ENCODE measurements at places on chromosomes 16 and 17. TPM values are rescaled to one million over a fixed set of nuclear protein-coding genes. Genes with fewer than 3 reads are reported as not detected.

The CNGB1 gene
- total RNA-seq, result 1.4 TPM

The ENPP7 gene
- total RNA-seq, result not detected

The CBLN1 gene
- total RNA-seq, result not detected

The AFMID gene
- total RNA-seq, result 47.2 TPM

The RAB37 gene
- not detected for total RNA-seq

The RPH3AL gene
- 15.9 TPM for total RNA-seq

The CEP131 gene
- 28.7 TPM for total RNA-seq

The SNAI3 gene
- total RNA-seq, result 0.58 TPM

The DPEP3 gene
- not detected for total RNA-seq

DNA sequence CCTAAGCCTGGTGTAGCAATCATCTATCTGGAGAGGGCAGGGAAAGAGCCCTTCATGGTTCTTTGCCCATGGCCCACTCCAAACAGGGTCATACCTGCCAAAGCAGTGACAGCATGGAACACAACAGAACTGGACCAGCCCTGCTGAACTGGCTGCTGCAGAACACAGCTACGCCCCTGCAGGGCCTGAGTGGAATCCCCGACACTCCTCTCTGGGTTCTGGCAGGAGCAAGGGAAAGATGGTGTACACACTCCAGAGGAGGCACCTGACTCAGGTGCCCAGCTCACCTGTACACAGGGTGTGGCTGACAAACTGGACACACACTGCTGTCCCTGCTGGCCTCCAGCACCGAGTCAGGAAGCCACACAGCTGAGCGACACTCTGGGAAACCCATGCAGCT, 19.8 kb downstream of the MIEF2 start:
- no peak for DNase-seq

GRCh38 chr17:21495281-21495680, 119.1 kb downstream of the KCNJ12 start:
- DNase-seq, result no peak

- no peak for DNase-seq
Measured at GRCh38 chr17:9120471-9120870, 99.2 kb downstream of the NTN1 start.

- no peak for DNase-seq
Measured at GRCh38 chr16:73047536-73048291, at the start of gene ZFHX3. TSS of gene ZFHX3 (minus strand) at chr16:73048128. CDS start at chr16:72960145, 87,983 bp downstream.

- DNase-seq, result no peak
Measured at GRCh38 chr17:36675786-36676185, 74.4 kb downstream of the MRM1 start.

- no peak for DNase-seq
Measured at GRCh38 chr16:48124266-48124665, 31.5 kb downstream of the ABCC12 start.

- no peak for DNase-seq
Measured at GRCh38 chr17:51799240-51799639, 359.3 kb downstream of the CA10 start.

DNA sequence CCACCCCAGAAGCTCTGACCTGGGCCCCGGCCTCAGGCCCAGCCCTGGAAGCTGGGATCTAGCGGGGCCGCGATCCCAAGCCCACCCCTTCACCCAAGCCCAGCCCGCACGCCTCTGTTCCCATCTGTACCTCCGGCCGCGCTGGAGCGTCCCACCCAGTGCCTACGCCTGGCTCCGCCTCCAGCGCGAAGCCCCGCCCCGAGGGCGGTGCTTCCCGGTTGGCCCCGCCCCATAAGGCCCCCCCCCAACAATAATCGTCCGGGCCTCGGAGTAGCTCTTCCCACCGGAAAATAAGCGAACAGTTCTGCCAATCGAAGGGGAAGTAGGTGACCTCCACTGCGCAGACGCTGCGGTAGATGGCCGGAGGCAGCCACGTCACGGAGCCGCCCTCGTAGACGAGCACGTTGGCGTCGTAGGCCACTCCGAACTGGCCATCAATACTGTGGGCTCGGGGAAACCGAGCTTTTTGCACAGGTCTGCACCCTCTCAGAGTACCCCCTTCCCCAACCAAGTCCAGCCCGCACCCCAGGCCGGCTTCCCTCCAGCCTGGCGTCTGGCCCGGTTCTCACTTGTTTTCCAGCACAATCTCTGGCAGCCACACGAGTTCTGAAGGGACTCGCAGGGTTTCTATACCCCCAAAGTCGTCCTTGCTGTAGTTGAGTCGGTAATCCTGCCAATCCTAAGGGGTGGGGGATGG, 1.1 kb downstream of the CHRNE start:
- no peak for DNase-seq

DNA sequence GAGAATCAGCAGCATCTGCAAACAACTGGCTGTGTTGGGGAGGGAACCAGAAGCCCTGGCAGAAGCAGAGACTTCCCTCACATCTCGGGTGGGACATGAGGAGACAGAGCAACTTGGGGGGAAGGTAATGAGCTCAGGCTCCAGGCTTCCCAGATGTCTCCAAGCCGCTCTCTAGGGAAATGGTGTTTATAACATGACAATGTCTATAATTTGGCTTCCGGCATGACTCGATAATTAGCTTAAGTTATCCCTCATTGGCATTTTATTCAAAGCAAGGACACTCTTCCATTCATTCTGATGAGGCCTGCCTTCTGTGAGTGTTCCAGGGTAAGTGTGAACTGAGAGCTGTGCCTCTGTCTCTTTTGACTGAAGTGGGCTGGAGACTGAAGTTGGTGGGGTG, 14.7 kb upstream of the MLLT6 start:
- no peak for DNase-seq

GRCh38 chr16:54783226-54783625, 147.4 kb upstream of the IRX5 start:
- no peak for DNase-seq

DNA sequence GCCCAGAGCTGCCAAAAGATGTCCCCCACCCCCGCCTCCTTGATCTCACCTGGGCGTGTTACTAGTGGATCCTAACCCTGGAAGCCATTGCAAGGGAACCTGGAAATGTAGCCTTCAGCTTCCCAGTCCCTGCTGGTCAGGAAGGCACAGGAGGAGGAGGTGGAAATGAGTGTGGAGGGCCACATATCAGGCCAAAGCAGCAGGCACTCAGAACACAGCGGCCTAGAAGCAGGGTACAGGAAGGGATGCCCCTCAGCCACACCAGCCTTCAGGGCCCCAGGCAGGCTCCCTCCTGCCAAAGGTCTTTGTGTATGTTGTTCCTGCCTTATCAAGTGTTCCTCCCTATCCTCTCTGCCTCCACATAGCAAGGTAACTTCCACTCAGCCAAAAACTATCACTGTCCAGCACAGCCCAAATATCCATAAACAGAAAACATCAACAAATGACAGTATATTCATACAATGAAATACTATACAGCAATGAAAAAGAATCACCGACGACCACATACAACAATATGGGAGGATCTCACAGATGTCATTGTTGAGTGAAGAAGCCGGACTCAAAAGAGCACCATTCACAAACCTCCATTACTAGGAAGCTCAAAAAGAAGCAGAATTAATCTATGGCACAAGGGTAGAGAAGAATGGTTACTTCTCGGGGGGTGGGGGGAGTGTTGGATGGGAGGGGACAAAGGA, 28.2 kb upstream of the TNFRSF13B start:
- no peak for DNase-seq

All from epithelial cell of proximal tubule (primary cell).